ENCODE measurements at places on chromosomes 12 and 14. TPM values are rescaled to one million over a fixed set of nuclear protein-coding genes. Genes with fewer than 3 reads are reported as not detected.

DNA sequence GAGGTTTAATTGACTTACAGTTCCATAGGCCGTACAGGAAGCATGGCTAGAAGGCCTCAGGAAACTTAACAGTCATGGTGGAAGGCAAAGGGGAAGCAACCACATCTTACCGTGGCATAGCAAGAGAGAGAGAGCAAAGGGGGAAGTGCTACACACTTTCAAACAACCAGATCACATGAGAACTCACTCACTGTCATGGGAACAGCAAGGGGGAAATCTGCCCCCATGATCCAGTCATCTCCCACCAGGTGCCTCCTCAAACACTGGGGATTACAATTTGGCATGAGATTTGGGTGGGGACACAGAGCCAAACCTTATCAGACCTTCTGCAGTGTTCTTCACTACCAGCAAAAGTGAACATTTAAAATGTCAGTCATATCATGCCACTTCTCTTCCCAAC lies 58.9 kb downstream of the USP15 start:
- peaks cover 7% of the 10 kb centered on the region for H3K36me3 ChIP-seq
- no peak for DNase-seq
- no peaks in the 10 kb centered on the region for H3K4me1 ChIP-seq

TAS2R14 gene
- total RNA-seq: 1.1 TPM

GRCh38 chr14:42198010-42198409 lies 591.3 kb downstream of the LRFN5 start:
- no peaks in the 10 kb centered on the region for H3K36me3 ChIP-seq
- DNase-seq: no peak
- H3K27ac ChIP-seq: no peak overlapping the region
- H3K4me1 ChIP-seq: peaks cover 29% of the 10 kb centered on the region
- H3K27me3 ChIP-seq: no peaks in the 10 kb centered on the region

PLEKHG7 gene
- total RNA-seq: not detected
